CD4-positive, alpha-beta T cell treated with Interleukin-21 for 1 hour (primary cell): ENCODE measurements at places on chromosomes 16 and 17.
A peak's percentile ranks its signal among the peaks of the same experiment; 100 is the strongest.

DNA sequence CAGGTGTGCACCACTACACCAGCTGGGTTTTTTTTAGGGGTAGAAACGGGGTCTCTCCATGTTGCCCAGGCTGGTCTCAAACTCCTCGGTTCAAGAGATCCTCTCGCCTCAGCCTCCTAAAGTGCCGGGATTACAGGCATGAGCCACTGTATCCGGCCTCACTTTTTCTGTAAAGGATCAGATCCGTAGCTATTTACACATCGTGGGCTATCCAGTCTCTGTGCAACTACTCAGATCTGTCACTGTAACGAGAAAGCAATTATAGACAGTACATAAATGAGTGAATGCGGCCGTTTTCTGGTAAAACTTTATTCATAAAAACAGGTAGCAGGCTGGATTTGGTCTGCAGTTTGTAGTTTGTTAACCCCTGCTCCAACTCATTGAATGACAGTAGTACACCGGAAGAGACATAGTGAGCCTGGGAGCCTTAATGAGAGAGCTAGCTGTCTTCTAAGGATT, 44.5 kb downstream of the VMP1 start:
- DNase-seq, result peak; percentile 18

- DNase-seq, result no peak
Measured at GRCh38 chr16:56748826-56749225, 18.9 kb downstream of the NUP93 start.

DNA sequence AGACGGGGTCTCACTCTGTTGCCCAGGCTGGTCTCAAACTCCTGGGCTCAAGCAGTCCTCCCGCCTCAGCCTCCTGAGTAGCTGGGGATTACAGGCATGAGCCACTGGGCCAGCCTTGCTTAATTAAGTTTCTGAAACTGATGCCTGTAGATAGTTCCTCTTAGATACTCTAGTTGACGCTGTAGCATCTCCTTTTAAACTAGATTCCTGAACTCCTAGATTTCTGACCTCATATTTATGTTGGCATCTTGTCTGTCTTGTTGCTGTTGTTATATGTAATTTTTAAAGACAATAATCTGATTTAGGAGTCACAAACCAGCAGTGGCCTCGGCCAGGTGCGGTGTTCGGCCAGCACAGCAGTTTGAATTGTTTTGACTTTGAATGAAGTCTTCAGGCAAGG, 37.5 kb downstream of the DHRS7B start:
- no peak for DNase-seq

DNA sequence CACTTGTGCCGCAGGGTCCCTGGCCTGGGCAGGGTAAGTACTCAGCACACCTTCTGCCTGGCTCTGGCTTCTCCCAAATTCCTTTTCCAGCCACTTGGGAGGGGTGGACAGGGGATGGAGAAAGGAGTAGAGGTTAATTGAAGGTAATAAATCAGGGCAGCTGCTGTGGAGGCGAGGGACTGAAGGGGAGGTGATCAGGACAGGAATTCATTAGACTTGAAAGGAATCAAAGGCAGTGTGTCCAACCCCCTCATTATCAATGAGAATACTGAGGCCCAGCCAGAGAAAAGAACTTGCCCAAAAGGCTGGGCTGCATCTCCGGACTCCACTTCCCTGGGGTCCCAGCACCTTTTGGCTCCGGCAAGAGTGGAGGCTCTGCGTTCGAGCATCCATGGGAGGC, 2.4 kb downstream of the SOST start:
- DNase-seq, result no peak

DNA sequence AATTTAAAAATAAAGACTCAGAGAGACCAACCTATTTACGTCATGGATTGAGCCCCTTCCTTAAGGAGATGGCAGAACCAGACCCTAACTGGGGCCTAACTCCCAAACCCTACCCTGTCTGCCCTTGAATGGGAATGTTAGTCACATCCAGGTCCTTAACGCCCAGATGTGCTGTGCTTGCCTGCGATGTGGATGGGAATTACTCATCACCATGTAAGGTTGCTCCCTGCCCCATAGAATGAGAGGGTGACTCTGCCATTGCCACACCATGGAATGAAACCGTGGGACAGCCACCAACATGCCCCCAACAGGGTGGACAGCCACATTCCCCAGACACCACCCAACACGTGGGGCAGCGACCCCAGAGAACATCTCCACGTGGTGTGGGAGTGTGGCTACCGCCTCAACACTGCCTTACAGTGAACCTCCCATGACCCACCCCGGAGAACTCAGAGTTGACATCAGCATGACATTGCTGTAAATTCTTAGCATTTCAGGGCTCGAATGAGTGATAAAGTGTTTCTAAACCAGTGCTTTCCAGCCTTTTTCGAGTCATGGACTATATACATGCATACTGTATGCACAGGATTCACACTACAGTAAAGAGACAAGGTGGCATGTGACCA, 31.8 kb downstream of the SCNN1B start:
- no peak for DNase-seq

DNA sequence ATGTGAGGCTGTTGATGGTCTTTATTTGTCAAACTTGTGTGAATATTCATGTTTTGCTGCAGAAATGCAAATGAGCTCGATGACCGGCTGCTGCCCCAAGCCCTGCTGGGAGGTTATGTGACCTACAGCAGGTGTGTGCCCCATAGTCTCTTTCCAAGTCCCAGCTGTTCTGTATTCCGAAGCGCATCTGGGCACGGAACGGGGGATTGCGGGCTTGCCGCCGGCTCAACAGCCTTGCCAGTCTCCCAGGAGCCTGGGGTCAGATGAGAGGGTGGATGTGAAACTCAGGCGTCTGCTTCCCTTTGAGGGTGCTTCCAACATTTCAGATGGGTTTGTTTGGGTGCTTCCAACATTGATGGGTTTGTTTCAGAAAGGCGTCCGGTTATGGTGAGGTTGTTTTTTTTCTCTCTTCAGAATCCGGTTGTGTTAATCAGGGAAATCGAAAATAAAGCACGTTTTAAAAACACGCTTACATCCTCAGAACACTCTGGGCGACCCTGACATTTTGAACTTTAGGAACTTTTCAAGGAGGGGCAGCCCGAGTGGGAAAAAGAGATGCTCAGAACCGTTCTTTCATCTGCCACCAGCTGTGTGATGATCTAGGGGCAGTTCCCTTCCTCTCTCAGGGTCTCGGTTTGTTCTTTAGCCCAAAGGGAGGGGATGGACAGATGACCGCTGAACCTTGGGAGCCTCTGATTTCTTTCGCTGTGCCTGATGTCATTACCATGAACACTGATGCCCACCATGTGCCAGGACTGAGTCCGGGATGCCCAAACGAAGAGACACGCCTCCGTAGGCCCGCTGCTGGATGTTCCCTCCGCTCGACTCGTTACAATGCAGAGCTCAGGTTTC, 47.8 kb upstream of the AMZ2 start:
- DNase-seq, result no peak

- DNase-seq, result no peak
Measured at GRCh38 chr16:3363793-3364192, 8.1 kb downstream of the OR2C1 start.

GRCh38 chr17:41553176-41553575, 18.7 kb downstream of the KRT9 start:
- DNase-seq, result no peak

DNA sequence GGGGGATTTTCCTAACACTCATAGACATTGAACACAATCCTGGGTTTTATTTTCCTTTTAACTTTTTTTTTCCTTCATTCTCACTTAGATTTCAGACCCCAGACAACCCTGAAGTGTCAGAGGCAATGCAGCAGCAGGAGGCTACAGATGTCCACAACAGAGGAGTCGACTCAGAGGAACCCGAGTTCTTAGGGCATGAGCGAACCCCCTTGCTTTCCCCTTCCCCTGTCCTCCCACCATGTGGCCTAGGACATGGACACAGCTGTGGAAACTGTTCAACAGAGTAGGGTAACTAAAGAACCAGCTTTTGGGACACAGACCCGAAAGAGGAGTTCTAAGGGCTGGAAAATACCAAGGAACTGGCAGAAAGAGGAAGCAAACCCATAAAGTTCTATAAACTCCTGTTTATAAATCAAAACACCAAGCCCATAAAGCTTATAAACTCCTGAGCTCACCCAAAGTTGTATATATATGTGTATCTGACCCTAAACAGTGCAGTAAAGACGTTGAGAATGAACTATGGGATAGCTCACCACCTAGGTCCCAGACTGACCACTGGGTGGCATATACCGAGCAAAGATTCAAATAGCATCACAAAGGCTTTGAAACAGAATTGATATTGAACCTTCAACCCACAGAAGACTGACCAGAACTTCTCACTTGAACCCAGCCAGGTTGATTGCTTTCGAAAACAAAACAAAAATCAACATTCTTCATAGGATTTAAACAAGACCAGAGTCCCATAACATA, 33.9 kb downstream of the CMTM4 start:
- no peak for DNase-seq

GRCh38 chr17:22695228-22695619, 1002.9 kb downstream of the KCNJ18 start:
- no peak for DNase-seq

- DNase-seq, result peak; percentile 64
Measured at GRCh38 chr17:66906321-66907278, 57.9 kb upstream of the CACNG4 start.

DNA sequence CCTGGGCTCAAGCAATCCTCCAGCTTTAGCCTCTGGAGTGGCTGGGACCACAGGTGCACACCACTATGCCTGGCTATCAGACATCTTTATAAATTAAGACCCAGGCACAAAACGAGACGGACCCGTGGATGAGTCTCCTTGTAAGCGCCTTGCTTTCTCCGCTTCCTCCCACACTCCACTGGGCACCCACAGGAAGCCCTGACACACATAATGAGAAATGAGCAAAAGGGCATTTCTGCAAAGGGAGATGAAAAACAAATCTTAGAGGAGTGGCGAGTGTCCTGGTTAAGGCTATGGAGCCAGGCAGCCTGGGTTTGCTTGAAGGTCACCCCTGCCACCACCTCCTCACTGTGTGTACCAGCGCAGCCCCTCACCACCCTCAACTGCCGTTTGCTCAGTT, 56.3 kb downstream of the XYLT1 start:
- DNase-seq, result no peak

GRCh38 chr17:79655672-79656290, 44.9 kb upstream of the RBFOX3 start:
- DNase-seq, result no peak

DNA sequence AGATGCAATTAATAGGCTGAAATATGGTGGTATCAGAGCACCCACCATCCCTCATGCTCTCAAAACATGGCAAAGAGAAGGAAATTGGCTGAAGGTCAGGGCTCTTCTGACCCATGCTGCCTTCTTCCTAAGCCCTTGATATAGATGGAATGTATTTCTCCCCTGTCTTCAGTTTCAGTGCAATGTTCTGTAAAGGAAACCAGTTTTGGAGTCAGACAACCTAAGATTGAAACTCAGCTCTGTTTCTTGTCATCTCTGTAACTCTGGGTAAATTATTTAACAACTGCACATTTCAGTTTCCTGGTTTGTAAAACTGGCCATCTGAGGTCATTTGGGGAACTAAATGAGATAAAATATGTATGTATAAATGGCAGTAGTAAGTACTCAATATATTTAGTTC, 243.9 kb downstream of the CA10 start:
- no peak for DNase-seq
